A549 treated with GW870086 at 1 μM for 4 hours (cell line): ENCODE measurements at places on chromosomes 2 and 18. TPM values are rescaled to one million over a fixed set of nuclear protein-coding genes. Genes with fewer than 3 reads are reported as not detected.

CYS1 gene
- total RNA-seq, result 1.2 to 1.5 TPM (median 1.3 TPM) in 5 replicates

PROM2 gene
- total RNA-seq, result 0.03 to 0.32 TPM (median 0.18 TPM) in 4 of 5 replicates, not detected in the other

MLPH gene
- 236 to 318 TPM (median 297 TPM) in 5 replicates for total RNA-seq

SERPINB10 gene
- not detected in 5 replicates for total RNA-seq

C2orf80 gene
- not detected in 5 replicates for total RNA-seq

COL6A3 gene
- 0.08 to 0.23 TPM (median 0.14 TPM) in 5 replicates for total RNA-seq

SCN9A gene
- 2.6 to 5.0 TPM (median 4.2 TPM) in 5 replicates for total RNA-seq

ARHGAP28 gene
- total RNA-seq, result 0.02 to 0.08 TPM (median 0.03 TPM) in 3 of 5 replicates, not detected in the others

KCNS3 gene
- total RNA-seq, result 1.1 to 1.5 TPM (median 1.3 TPM) in 5 replicates

GLB1L gene
- total RNA-seq, result 5.0 to 6.7 TPM (median 6.3 TPM) in 5 replicates

ABCG8 gene
- total RNA-seq, result not detected in 5 replicates

SULT1C2 gene
- total RNA-seq, result 0.29 to 0.85 TPM (median 0.62 TPM) in 5 replicates

COLEC12 gene
- total RNA-seq, result 0.02 to 0.06 TPM (median 0.03 TPM) in 4 of 5 replicates, not detected in the other

SIX3 gene
- total RNA-seq, result 0.39 to 0.73 TPM (median 0.71 TPM) in 5 replicates

SPR gene
- total RNA-seq, result 92.9 to 144 TPM (median 130 TPM) in 5 replicates

LGALSL gene
- total RNA-seq, result 11.1 to 13.7 TPM (median 11.9 TPM) in 5 replicates

CNGA3 gene
- 0.03 to 0.06 TPM in 2 of 5 replicates, not detected in the others for total RNA-seq

TMEM198 gene
- 0.55 to 1.5 TPM (median 0.94 TPM) in 5 replicates for total RNA-seq

CCDC68 gene
- 2.4 to 4.2 TPM (median 3.2 TPM) in 5 replicates for total RNA-seq

AMER3 gene
- not detected in 5 replicates for total RNA-seq

DYNAP gene
- total RNA-seq, result not detected in 5 replicates

PLEKHH2 gene
- total RNA-seq, result 1.3 to 2.3 TPM (median 2.0 TPM) in 5 replicates

GYPC gene
- total RNA-seq, result not detected in 5 replicates

RAB17 gene
- total RNA-seq, result 0.16 to 0.71 TPM (median 0.34 TPM) in 5 replicates

SCN2A gene
- not detected in 5 replicates for total RNA-seq

ATP8B1 gene
- 6.2 to 8.8 TPM (median 7.6 TPM) in 5 replicates for total RNA-seq

CRACDL gene
- 3.2 to 4.4 TPM (median 3.2 TPM) in 5 replicates for total RNA-seq

B4GALT6 gene
- 4.5 to 7.5 TPM (median 6.4 TPM) in 5 replicates for total RNA-seq

SLC11A1 gene
- 0.10 to 0.26 TPM (median 0.19 TPM) in 5 replicates for total RNA-seq

STON1 gene
- total RNA-seq, result 0.31 to 0.56 TPM (median 0.38 TPM) in 5 replicates

NEUROD1 gene
- total RNA-seq, result not detected in 5 replicates
